Hematopoietic multipotent progenitor cell treated with erythropoietin and hydrocortisone succinate and interleukin-3 and kit ligand, for 17 days (in vitro differentiated cells): ENCODE measurements at places on chromosomes 3 and 15.
A peak's percentile ranks its signal among the peaks of the same experiment; 100 is the strongest.

DNA sequence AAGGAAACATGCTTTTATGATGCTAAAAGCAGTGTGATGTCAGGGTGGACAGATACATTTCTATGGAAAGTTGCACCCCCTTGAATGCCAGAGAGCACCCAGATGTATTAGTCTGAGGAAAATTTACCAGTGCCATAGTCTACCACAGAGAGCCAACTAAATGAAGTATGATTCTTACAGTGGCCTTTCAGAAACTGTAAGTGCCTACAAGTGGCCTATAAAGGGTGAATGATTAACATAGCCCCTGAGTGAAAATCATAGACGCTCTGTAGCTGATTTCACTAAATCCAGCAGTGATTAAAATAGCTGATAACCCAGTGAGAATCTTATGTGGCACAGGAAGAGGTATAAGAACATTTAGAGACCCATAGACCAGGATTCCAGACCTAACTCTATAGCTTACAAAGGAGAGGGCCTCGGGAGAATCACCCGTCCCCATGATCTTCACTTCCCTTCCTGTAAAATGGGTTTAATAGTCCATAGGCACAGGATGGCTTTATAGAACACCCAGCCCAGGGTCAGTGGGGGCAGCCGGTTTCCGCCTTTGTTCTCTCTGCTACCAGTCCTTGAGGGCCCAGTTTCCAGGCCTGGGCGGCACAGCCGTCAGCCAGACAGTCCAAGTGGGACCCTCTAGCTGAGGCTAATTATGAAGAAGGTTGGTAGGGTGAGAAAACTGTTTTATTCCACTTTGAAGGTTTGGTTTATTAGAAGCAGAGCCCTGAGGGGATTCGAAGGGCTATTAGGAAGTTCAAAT is 35.5 kb upstream of the CACNA2D3 start:
- no peak for DNase-seq

- DNase-seq: no peak
These were observed 12.5 kb downstream of the ARPP21 start for GRCh38 chr3:35651851-35652250.

DNA sequence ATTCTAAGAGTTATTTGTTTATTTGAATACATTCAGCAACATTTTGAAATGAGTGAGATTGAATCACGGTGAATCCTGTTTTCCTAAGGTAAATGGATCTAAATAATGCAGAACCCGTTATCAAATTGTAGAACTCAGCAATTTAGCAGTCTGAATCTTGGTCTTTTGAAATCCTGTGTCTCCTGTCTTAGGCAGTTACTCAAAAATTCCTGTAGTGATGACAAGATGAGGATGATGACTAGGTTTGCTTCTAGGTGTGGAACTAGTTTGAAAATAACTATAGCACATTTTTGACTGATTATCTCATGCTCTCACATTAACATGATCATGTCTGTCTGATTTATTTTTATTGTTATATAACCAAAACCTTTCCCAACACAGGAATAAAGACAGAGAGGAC is 115.0 kb downstream of the RAP2B start:
- no peak for DNase-seq

DNA sequence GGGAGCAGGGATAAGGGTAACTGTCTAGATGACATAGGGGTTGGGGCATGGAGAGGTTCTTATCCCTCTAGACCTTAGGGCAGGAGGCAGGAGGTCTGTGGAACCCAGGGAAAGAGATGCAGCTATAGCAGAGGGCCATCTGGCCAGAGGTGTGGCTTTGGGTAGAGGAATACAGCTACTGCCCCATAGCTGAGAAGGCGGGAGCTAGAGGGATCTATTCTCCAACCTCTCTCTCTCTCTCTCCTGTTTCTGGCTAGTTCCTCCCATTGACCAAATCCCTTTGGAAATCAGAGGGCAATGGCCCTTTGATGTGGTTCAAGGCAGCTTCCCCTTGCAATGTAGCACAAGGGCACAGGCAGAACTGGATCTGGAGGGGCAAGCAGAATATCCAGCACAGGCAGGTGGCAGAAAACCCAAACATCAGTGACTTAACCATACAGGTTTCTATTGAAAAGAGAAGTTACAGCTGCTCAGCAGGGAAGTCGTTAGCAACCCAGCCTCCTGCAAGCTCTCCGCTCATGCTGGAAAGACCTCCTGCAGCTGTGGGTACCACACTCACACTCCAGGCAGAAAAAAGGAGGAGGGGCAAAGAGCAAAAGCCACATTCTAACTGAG is 22.3 kb upstream of the LMOD3 start:
- DNase-seq: no peak

GRCh38 chr15:90749754-90750153 is 32.6 kb downstream of the BLM start:
- no peak for DNase-seq

DNA sequence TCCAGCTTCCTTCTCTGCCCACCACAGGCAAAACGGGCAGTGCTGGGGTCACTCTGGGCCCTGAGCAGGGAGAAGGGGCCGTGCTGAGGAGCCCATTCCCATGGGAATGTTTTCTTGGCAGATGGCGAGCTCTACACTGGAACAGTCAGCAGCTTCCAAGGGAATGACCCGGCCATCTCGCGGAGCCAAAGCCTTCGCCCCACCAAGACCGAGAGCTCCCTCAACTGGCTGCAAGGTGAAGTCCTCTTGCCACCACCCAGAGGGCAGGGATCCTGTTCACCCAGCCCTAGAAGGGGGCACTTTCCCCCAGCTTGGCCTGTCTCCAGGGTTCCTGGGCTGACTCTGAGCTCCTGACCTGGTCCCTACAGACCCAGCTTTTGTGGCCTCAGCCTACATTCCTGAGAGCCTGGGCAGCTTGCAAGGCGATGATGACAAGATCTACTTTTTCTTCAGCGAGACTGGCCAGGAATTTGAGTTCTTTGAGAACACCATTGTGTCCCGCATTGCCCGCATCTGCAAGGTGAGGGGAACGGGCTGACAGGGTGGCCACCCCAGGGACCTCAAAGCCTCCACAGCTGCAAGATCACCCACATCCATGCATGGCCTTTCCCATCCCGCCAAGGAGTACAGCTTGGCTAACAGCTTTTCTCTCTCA is 12.4 kb downstream of the CIB1 start:
- DNase-seq: peak; percentile 83

- no peak for DNase-seq
These were observed 22.8 kb downstream of the MYO1E start for GRCh38 chr15:59349680-59350420.

DNA sequence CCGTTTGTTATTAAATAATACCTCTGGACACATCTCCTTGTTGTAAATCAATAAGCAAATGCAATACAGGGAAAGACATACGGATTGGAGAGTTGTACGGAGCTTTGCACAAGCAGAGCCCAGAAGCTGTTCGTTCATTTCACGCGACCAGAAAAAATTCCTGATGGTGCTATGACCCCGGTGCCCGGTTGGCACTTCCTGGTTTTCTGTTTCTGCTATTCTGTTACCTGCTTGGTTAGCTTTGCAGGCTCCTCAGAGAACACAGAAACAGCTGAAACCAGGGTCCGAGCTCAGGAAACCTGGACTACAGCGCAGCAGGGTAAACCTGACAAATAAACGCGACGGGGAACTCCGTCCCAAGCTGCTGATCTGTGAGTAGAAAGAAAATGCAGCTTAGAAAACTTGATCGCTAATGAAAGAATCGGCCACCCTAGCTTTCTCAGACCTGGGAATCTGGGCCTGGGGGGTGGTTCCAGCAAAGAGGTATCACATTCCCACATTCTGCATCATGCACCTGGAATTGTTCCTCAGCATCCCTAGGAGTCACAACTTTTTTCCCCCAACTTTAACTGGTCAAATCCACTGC is 845 bp downstream of the CNTN3 start:
- DNase-seq: no peak

- no peak for DNase-seq
These were observed 239.9 kb upstream of the TPM1 start for GRCh38 chr15:62802612-62803011.

- no peak for DNase-seq
These were observed 27.9 kb downstream of the FEM1B start for GRCh38 chr15:68305420-68305871.

DNA sequence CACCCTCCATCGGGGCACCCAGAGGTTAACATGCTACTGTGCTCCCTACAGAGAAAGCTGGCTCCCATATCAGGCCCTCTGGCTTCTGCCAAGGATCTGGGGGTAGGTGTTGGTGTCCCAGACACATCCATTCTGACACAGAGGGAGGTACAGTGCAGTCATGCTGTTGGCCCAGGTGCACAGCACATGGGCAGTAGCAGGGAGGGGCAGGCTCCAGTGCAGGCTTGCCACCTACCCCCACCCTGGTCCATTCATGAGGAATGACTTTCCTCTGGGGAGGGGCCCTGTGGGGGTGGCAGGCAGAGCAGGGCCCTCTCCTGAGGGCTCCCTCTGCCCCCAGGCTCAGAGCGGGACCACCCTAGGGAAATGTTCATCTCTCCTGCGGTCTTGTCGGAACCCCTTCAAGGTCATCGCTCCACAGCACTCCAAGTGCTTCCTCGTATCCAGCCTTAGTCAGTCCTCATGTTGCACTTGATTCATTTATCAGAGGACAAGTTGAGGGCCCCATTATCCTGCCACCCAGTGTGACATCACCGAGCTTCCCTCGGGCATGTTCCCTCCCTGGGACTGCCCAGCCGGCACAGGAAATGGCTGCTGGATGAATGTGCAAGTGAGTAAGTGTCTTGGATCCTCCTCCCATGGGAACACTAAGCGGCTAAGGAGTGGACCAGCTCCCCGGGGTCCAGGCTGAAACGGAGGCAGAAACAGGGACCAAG is 10.0 kb downstream of the DUSP7 start:
- DNase-seq: no peak

GRCh38 chr15:40937762-40938535 is 8.8 kb downstream of the DLL4 start:
- DNase-seq: no peak

GRCh38 chr15:83061680-83062079 is 5.4 kb downstream of the BTBD1 start:
- DNase-seq: no peak
